Stimulated activated CD4-positive, alpha-beta T cell treated with anti-CD3 and anti-CD28 coated beads, Interleukin-1b, Interleukin-23, amount 100 ng/mL, for 48 hours (primary cell): ENCODE measurements at places on chromosomes 4 and X.

DNA sequence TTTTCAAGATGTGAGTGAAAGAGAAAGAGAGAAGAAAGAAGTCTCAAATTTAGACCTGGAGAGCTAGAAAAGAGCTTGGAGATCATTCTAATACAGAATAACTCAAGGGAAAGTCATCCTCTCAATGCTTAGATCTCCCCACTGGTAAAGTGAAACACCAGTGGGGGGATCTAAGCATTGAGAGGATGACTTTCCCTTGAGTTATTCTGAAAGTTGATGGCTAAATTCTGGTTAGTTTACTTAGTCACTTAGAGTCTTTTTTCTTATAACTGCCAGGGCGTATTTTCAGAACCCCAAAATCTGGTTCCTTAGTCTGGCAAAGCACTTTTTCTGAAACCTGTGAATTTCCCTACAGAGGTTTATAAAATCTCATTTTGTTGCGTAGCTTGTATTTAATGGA, 198.6 kb downstream of the ARHGAP24 start:
- DNase-seq, result no peak

GRCh38 chr4:16438986-16439385, 212.7 kb upstream of the TAPT1 start:
- no peak for DNase-seq

- no peak for DNase-seq
Measured at GRCh38 chr4:163744861-163745260, 250.4 kb downstream of the TMA16 start.

- DNase-seq, result no peak
Measured at GRCh38 chr4:73976716-73977115, 5.1 kb downstream of the PF4 start.

GRCh38 chrX:118802857-118803256, 20.8 kb upstream of the ZCCHC12 start:
- no peak for DNase-seq

DNA sequence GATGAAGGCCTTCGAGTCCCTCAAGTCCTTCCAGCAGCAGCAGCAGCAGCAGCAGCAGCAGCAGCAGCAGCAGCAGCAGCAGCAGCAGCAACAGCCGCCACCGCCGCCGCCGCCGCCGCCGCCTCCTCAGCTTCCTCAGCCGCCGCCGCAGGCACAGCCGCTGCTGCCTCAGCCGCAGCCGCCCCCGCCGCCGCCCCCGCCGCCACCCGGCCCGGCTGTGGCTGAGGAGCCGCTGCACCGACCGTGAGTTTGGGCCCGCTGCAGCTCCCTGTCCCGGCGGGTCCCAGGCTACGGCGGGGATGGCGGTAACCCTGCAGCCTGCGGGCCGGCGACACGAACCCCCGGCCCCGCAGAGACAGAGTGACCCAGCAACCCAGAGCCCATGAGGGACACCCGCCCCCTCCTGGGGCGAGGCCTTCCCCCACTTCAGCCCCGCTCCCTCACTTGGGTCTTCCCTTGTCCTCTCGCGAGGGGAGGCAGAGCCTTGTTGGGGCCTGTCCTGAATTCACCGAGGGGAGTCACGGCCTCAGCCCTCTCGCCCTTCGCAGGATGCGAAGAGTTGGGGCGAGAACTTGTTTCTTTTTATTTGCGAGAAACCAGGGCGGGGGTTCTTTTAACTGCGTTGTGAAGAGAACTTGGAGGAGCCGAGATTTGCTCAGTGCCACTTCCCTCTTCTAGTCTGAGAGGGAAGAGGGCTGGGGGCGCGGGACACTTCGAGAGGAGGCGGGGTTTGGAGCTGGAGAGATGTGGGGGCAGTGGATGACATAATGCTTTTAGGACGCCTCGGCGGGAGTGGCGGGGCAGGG, 568 bp downstream of the HTT start:
- DNase-seq, result peak; percentile 62

DNA sequence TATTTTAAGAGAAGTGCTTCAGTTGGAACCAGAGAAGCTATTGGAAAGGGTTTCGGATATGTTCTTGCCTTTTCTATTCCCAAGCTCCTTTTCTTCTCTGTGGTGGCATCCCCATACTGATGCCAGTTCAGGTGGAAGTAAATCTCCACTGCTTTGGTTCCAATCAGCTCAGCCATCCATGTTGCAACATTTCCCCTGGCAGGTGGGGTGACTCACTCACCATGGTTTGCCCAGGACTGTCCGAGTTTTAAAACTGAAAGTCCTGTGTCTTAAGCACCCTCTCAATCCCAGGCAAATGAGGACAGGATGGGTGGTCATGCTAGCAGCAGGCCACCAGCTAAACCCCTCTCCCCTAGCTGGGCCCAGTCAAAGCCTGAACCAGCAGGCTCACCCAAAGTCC, 15.1 kb downstream of the RAI2 start:
- no peak for DNase-seq

GRCh38 chr4:95421869-95422268, 126.9 kb downstream of the UNC5C start:
- DNase-seq, result no peak

DNA sequence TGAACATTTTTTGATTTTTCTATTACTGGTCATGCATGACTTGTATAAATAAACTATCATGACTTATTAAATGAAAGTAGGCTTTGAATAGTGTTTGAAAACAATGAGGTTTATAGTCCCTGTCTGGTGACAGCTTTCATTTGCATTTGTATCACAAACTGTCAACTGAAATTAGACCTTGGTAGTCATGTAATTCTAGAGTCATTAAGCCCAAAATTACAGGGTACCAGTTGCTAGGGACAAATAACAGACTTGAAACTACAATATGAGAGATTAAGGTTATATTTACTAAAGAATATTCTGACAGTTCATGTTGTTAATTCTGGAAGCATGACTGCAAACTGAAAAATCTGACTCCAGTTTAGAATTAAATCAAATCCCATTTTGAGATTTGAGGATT, 9.2 kb upstream of the VAMP7 start:
- no peak for DNase-seq

- peak; percentile 48 for DNase-seq
Measured at GRCh38 chr4:1300466-1301455, 11.1 kb downstream of the MAEA start.

DNA sequence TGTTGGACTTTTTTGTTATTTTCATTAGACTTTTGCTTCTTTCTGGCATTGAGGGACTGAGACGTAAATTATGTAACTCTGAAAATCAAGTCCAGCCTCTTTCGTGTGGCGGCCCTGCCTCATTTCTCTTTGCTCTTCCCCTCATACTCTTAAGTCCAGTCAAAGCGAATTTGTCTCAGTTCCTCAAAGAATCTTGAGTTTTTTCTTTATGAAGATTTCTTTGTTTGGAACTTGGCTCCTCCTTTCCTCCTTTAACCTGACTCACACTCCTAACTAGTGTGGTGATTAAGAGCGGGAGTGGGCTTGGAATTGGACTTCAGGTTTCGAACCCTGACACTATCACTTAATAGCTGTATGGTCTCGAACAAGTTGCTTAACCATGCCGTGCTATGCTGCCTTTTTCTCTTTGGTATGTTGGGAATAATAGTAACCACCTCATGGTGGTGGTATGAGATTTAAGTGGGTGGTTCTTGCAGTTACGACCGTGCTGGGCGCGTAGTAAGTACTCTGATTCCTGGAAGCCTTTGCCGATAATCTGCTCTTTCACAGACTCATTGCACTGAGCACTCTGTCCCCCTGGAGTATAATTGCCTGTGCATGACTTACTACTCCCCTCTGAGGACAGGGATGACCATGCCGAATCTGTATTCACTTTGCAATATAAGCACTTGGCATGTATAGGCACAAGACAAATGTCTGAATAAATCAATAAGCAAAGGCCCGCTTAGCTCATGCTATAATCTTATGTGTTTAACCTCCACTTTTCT, 19.1 kb downstream of the FNIP2 start:
- DNase-seq, result no peak

GRCh38 chrX:23334521-23334847, 165 bp upstream of the PTCHD1 start:
- DNase-seq, result no peak

- no peak for DNase-seq
Measured at GRCh38 chr4:39565878-39566600, 38.8 kb upstream of the UGDH start.

GRCh38 chr4:4781936-4782707, 77.3 kb upstream of the MSX1 start:
- DNase-seq, result no peak

DNA sequence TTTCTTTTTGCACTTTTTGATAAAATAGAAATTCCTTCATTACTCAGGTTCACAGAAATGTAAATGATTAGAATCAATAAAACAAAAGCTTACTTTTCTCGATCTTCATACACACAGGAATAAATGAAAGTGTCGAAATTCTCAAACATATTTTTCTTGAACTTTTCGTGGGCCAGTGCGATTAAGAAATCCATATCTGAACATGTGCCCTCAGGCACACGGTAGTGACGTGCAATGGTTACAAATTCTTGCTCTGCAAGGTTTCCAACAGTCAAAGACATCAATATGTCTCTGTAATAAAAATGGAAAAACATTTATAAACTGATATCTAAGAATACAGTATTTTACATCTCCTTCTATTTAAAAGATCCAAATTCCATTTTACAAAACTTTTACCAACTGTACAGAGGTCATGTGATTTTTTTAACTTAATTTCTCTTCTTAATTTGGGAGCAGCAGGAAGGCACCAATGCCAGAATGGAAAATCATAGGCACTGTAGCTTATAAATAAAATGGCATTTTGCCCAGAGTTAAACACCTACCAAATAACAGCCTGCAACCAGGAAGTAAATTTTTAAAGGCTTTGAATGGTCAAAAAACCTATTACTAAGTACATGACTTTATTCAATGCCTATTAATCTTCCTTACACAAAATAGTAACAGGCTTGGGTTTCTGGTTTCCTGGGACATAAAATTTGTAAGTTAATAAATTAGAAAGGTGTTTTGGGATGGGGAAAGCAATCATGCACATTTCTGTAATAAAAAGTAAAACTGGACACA, 165.0 kb downstream of the EFHC2 start:
- no peak for DNase-seq

GRCh38 chrX:68681443-68681941, 34.0 kb downstream of the STARD8 start:
- no peak for DNase-seq

- DNase-seq, result no peak
Measured at GRCh38 chr4:81492606-81493230, 21.0 kb upstream of the RASGEF1B start.

- DNase-seq, result no peak
Measured at GRCh38 chrX:118971552-118971951, 2.9 kb upstream of the LONRF3 start.

- DNase-seq, result no peak
Measured at GRCh38 chr4:85793233-85793585, 318.3 kb downstream of the ARHGAP24 start.

DNA sequence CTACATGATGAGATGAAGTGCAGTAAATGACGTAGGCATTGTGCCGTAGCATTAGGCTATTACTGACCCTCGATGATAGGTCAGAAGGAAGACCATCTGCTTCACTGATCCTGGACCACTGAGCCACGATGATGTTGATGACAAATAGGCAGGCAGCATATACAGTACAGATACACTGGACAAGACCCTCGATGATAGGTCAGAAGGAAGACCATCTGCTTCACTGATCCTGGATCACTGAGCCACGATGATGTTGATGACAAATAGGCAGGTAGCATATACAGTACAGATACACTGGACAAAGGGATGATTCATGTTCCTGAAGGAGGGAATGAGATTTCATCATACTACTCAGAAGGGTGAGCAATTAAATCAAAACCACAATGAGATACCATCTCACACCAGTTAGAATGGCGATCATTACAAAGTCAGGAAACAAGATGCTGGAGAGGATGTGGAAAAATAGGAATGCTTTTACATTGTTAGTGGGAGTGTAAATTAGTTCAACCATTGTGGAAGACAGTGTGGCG, 50.9 kb downstream of the BEND4 start:
- no peak for DNase-seq

GRCh38 chr4:10762561-10762960, 78.0 kb upstream of the CLNK start:
- no peak for DNase-seq

GRCh38 chr4:109690690-109691410, 12.4 kb downstream of the CASP6 start:
- no peak for DNase-seq

DNA sequence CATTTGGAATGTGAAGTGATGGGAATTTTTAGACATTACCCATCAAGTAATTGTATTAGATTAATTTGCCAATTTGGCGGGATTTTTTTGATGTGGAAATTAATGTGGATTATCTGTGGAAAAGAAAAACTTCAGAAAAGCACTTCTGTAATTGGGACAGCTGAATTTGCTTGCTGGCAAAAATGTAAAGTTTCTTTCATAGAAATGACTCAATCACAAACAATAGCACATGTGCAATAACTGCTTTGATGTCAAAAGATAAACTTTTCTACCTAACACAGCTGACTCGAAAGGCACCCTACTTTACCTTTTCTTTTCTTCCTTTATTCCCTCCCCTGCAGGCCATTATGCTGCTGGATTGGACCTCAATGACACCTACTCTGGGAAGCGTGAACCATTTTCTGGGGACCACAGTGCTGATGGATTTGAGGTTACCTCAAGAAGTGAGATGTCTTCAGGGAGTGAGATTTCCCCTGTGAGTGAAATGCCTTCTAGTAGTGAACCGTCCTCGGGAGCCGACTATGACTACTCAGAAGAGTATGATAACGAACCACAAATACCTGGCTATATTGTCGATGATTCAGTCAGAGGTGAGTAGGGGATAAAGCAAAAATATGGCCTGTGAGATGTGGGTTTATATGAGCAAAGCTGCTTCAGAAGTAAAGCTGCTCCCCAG, 1.4 kb downstream of the AREG start:
- no peak for DNase-seq

GRCh38 chr4:23481566-23481965, 408.3 kb downstream of the PPARGC1A start:
- no peak for DNase-seq

- DNase-seq, result no peak
Measured at GRCh38 chrX:15158350-15158735, 111.5 kb downstream of the ASB9 start.

GRCh38 chrX:1283741-1284140, 15.1 kb downstream of the CSF2RA start:
- no peak for DNase-seq

- DNase-seq, result no peak
Measured at GRCh38 chr4:7652451-7652881, 217.7 kb upstream of the PSAPL1 start.

DNA sequence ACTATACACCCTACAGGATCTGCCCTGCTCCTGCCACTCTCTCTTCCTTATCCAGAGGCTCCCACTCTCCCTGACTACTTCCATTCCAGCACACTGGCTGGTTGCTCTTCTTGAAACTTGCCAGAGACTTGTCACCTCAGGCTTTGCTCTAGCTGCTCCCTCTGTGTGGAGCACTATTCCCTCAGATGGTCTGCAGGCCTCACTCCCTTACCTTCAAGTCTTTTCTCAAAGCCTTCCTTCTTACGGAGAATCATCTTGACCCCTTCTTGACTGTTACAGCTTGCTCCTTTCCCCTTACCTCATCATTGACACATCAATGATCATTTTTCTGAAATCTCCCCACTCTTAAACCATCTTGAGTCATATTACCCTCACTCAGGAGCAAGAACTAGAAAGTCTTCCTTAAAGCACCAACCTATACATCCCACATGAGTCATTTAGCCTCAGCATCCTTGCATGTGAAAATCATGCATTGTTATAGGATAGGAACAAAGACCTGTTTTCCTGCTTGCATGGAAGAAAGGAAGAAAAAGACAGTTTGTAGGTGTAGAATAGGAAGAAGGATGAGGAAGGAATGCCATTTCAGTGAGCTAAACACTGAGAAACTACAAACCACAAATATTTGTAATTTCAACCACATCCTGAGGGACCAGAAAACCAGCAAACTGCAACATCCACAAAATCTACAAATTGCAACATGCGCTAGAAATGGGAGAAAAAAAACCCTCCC, 55.7 kb downstream of the ANTXR2 start:
- DNase-seq, result no peak
